ENCODE measurements at places on chromosomes 2 and 18.
A peak's percentile ranks its signal among the peaks of the same experiment; 100 is the strongest.

DNA sequence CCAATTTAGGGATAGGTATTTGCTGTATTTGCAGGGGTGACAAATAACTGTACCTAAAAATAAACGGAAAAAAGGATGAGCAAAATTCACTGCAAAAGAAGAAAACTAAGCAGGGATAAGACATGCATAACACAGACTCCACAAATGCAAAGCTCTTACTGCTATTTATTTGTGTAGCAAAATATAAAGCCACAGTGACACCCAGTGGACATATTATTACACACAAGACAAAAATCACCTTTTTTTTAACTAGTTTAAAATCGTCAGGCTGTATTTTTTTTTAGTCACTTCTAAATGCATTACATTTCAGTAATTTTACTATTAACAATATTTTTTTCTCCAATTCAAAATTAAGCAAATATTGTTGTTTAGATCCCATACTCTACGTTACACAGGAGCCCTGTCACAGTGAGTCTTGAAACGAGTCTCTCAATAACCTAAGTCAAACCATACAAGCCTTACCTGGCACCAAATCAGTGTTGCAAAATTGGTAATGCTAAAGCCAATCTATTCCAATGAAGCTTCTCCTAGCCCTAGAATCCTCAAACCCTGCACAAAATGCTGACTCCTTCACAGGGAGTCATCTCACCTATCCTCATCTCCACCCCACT is 23.7 kb downstream of the METTL4 start:
- peak; percentile 57 for DNase-seq

DNA sequence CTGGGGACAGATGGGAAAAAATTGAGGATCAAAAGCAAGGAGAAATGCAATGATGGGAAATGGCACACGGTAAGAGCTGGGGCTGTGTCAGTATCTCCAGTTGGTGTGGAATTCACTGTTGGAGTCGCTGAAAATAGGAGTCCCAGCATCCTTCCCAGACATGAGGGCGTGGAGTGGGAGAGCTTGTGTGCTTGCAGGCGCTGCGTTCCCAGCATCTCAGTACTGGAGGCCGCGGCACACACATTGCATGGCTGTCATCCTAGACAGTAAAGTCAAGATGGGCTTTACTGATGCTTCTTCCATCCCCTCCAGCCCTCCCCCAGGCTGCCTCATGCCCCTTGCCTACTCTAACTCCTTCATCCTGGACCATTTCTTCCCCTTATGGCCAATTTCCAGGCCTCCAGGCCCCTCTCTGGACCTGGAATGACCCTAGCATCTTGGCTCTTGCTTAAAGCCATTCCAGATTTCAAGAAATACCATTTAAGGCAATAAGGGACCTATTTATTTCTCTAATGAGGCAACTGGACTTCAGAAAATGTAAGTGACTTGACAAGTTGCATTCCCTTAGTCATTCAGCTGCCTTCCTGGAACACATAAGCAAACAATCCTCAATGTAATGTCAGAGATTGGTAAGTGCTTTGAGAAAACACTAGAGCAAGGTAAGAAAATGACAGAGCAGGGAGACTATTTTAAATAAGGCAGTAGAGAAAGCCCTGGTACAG is 70.5 kb upstream of the TTC39C start:
- no peak for DNase-seq

DNA sequence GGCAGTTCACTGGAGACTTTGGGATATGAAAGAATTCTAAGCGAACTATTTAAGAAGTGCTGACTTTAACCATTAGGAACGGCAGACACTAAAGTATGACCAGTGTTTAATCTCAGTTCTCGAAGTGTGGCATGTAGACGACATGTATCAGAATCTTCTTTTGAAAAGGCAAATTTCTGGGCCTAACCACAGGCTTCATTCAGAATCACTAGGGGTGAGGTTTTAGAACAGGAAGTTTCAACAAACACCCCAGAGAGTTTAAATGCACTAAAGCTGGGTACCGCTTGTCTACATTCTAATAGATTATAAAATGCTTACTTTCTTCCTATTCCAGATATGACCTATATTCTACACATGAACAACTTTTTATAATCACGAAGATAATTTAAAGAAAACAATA is 180.3 kb downstream of the ANKRD44 start:
- DNase-seq, result no peak

- no peak for DNase-seq
These were observed 32.5 kb upstream of the KCNE4 start for GRCh38 chr2:223019390-223019930.

GRCh38 chr18:41599466-41599865 is 355.6 kb upstream of the PIK3C3 start:
- DNase-seq, result no peak

- no peak for DNase-seq
These were observed 69.2 kb downstream of the DGKD start for GRCh38 chr2:233423552-233423860.

DNA sequence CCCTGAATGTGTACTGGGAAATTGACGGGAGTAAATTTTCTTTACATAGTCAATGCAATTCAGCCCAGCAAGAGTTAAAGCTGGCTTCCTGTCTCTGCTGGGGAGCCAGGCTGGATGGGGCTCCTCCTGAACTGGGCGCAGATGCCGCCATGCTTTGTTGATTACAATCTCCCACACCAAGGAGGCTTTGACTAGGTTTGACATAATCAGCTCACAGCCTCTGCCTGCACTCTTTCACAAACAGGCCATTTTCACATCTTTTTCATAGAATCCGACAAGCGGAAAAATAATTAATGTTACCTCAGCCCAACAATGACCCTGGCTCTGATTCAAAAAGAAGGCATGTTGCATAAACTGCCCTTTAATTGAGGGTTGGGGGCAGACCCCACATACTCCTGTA is 54.3 kb downstream of the FOXI3 start:
- no peak for DNase-seq

DNA sequence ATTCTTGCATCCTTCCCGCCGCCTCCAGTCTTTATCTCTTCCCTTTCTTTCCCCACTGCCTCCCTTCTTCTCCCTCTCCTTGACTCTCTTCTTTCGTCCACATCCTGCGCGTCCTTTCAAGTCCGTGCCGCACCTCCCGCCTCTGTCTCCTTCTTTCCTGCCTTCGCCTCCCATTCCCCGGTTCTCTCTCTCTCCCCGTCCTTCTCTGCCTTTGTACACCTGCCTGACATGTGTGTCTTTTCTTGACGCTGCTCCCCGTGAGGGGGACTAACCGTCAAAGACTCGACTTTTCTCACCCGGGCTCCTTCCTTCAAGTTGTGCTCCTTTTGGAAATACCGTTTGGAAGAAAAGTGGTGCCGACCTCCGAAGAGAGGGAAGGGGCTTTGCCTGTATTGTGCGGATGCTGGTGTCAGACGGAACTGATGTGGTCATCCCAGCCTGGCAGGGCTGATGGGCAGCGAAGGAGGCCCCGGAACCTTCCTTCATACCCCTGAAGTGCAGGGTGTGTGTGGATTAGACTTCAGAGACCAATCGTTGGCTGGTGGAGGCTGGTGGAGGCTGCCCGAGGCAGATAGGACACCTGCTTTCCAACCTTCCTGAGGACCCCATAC is 879 bp downstream of the TMEM178A start:
- DNase-seq, result no peak

DNA sequence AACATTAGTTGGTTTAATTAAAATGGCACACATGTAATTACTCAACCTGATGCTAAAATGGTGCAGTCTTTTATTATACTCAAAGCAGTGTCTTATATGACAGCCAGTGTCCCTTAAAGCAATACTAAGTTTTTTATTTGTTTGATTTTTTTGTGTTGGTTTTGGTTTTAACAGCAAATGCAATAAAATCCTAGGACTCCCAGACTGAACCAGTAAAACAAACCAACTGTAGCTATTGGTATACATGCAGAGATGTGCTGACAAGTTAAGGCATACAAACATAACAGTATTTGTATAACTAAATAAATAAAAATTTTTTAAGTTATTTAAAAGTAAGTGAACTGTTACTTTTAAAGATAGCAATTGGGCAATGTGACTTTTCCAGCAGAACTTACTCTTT is 387.7 kb downstream of the RND3 start:
- no peak for DNase-seq

DNA sequence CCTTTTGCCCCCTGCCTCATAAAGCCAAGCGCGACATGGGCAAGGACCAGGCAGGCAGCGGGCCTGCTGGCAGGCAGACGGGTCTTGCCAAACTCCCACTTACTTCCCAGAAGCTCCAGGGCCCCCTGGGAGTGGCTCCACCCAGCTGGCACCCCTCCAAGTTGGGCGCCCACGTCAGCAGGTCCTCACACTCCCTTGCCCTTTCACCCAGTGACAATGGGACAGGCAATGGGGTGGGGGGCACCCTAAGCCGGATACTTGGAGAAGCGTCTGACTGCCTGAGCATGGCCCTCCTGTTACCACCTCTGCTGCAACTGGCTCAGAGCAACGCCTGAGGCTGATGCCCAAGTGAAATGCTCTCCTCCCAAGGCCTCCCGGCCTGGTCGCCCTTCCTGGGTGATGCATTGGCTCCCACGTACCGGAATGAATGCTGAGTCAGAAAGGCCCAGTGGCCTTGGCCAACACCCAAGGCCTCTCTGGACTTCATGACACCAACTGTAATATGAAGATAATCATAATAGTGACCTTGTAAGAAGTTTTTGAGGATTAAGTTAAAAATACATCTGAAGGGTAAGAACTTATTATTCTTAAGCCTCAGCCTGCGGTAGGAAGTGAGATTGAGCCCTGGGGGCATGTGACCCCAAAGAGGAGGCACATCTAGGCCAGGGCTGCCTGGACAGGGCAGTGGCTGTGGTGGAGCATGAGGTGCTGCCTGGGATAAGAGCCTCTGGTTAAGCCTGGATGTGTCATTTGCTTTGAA is 31.6 kb downstream of the KCNK3 start:
- DNase-seq, result peak; percentile 56

DNA sequence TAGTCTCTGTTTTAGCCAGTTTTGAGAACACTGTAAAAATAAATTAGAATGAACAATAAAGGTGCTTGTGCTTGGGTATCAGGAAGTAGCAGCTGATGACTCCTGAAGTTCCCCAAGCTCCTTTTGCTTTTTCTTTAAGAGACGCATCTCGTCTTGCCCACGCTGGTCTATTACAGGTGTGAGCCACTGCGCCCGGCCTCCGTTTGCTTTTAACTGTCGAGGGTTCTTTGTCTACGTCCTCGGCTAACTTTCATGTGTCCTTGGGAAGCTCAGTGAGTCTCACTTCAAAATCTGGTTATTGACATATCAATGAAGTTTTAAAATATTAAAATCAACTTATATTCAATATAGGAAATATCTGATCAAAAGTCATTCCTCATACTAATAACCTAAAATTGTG is 246.5 kb downstream of the FBXO15 start:
- DNase-seq, result no peak

- peak; percentile 79 for DNase-seq
These were observed 20.7 kb upstream of the DNAH6 start for GRCh38 chr2:84495539-84496146.

DNA sequence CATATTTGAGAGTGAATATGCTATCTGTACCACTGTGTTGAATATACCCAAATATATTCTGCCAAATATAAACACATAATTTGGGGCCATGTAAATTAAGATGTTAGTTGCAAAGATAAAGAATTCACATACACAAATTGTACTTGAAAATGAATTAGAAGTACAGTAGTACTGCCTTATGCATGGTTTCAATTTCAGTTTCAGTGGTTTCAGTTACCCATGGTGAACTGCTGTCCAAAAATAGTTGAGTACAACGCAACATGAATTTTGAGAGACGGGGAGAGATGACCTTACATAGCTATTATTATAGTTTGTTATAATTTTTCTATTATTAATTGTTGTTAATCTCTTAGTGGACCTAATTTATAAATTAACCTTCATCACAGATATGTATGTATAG is 1313.0 kb upstream of the FAM98A start:
- DNase-seq, result no peak

All from SJCRH30 (cell line).